ELF-1 (cell line): ENCODE measurements at places on chromosomes 16 and 17.
A peak's percentile ranks its signal among the peaks of the same experiment; 100 is the strongest.

- peak; percentile 55 for DNase-seq
Observed at GRCh38 chr17:44375196-44376017, 11.8 kb upstream of the FAM171A2 start.

DNA sequence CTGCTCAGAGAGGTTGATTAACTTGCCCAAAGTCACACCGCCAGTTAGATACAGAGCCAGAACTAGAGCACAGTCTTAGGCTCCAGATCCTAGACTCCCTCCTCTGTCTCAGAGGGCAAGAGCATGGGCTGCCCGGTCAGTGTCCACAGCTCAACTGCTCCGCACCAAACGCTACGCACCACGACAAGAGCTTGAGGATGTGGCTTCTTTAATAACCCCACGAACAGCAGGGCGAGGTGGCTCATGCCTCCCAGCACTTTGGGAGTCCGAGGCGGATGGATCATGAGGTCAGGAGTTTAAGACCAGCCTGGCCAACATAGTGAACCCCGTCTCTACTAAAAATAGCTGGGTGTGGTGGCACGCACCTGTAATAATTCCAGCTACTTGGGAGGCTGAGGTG is 21.4 kb downstream of the FA2H start:
- no peak for DNase-seq

- DNase-seq: no peak
Observed at GRCh38 chr16:70579248-70579647, 55.6 kb downstream of the SF3B3 start.

- DNase-seq: no peak
Observed at GRCh38 chr17:38815576-38816193, 9.4 kb downstream of the CWC25 start.

DNA sequence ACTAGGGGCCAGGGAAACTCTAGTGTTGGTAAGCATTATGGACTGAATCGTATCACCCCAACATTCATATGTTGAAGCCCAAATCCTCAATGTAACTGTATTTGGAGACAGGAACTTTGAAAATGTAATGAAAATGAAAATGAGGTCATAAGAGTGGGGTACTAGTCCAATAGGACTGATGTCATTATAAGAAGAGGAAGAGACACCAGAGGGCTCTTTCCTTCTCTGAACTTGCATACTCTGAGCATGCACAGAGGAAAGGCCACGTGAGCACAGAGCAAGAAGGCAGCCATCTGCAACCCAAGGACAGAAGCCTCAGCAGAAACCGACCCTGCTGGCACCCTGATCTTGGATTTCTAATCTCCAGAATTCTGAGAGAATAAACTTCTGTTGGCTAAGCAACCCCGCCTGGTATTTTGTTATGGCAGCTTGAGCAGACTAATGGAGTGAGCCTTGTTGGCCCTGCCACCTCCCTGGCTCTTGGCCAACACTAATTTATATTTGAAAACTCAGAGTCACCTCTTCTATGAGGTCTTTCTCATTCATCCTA is 273.4 kb downstream of the NTN1 start:
- no peak for DNase-seq

DNA sequence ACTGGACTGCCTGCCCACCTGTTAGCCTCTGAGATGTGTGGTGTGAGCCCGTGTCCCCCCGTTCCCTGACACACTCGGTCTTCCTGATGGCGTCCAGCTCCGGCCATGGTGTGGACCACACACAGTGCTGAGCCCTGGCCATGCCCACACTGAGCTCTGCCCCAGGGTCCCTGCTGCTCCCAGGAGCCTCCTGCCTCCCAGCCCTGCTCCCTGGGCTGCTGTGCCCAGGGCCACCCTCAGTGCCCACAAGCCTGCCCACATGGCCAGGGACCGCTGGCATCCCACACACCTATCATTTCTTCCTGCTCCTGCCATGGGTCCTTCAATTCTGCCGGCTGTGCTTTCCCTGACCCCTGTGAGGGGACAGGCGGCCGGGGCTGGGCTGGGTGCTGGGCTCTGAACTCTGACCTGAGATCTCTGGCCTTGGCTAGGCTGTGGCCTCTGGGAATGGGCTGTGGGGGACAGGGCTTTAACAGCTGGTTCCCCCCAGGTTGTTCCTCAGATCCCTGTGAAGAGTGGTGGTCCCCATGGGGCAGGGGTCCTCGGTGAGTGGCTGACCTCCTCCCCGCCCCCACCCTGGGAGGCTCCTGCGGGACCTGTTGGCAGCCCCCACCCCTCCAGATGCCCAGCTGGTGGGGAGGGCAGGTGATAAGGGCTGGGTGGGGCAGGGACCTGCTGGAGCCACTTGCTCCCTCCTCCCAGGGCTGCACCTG is 4.0 kb downstream of the CEMP1 start:
- DNase-seq: no peak

DNA sequence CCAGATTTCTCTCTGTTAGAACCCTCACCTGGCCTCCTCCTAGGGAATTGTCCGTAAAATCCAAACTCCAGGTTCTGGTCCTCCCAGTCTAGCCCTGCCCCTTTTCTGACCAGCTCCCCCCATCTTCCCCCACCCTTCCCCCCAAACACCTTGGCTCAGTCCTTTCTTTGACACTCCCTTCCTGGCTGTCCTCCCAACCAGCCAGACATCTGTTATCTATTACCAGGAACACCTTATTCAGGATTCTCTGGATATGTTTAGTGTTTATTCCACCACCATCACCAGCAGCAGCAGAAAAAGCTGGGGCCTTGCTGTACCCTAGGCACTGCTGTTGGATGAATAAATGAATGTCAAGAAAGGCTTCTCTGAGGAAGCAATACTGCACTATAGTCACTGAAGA is 4.0 kb upstream of the CMTM3 start:
- DNase-seq: no peak

- DNase-seq: no peak
Observed at GRCh38 chr16:57512296-57513001, 23.9 kb downstream of the CCDC102A start.

DNA sequence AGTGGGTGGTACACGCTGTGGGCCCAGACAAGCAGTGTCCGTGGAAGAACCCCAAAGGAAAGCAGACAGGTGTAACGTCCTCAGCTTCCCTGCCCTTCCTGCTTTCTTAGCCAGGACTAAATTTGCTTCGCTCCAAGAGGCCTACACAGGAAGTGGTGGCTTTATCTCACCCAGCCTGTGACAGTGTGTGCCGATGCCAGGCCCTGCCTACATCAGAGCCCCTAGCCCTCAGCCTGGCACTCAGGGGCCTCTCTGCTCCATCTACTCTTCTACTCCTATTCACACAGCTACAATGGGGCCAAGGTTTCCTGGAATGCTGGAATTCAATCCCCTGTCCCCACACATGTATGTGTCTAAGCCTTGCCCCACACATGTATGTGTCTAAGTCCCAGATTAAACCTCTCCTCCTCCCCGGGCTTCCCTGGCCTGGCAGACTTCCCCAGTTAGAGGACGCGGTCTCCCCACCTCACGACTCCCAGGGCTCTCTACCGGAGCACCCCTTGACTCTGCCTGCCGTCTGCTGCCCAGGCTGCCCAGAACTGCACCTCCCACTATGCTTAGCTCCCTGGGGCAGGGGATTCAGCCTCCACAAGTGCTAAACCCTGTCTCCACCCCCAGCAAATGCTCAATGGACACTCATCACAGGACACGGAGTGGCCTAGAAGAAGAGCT is 8.2 kb downstream of the PGAP3 start:
- no peak for DNase-seq

DNA sequence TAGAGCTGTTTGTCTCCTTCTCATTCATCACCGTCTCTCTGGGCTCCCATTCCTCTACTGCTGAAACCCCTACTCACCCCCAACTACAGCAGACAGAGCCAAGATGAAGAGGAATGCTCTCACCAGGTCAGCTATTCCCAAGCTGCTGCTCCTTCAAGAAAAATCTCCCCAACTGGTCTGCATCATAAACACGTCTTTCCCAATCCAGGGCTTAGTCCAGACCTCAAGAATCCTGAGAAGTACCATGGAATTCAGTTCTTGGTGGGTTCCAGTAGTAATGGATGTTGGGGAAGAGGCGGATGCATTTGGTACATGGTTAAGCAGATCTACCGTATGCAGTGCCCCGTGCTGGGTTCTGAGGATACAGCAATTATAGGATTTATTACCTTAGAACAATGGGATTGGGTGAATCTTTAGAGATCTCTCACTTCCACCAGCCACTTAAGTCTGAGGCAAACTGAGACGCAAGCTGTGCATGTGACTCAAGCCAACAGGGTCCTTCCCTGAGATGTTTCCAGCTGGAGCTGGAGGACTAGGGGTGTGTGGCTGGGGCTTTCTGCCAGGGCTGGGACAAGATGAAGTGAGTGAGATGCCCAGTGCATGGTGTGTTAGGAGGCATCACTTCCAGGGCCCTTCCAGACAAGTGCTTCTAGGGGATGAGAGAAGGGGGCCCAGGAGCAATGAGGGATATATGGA is 232.7 kb upstream of the CDH5 start:
- DNase-seq: no peak

- no peak for DNase-seq
Observed at GRCh38 chr17:79558091-79558900, 52.6 kb downstream of the RBFOX3 start.

DNA sequence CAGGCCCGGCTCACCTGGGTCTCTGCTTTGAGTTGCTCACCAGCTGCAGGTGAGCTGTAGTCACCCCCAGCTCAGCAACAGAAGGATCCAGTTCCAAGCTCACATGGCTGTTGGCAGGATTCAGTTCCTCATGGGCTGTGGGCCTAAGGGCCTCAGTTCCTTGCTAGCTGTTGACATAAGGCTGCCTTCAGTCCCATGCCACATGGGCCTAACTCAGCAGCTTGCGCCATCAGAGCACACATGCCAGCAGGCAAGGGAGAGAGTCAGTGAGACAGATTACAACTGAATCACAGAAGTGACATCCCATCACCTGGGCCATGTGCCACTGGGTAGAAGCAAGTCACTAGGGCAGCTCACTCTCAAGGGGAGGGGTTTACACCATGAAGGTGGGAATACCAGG is 24.7 kb downstream of the PSMD7 start:
- no peak for DNase-seq

GRCh38 chr16:50279504-50279865 is 13.1 kb downstream of the ADCY7 start:
- no peak for DNase-seq

GRCh38 chr17:44916781-44917241 is 1.5 kb upstream of the GFAP start:
- no peak for DNase-seq

GRCh38 chr17:60606036-60606435 is 6.0 kb downstream of the PPM1D start:
- no peak for DNase-seq

- DNase-seq: no peak
Observed at GRCh38 chr17:3968886-3969524, 4.8 kb upstream of the ATP2A3 start.

DNA sequence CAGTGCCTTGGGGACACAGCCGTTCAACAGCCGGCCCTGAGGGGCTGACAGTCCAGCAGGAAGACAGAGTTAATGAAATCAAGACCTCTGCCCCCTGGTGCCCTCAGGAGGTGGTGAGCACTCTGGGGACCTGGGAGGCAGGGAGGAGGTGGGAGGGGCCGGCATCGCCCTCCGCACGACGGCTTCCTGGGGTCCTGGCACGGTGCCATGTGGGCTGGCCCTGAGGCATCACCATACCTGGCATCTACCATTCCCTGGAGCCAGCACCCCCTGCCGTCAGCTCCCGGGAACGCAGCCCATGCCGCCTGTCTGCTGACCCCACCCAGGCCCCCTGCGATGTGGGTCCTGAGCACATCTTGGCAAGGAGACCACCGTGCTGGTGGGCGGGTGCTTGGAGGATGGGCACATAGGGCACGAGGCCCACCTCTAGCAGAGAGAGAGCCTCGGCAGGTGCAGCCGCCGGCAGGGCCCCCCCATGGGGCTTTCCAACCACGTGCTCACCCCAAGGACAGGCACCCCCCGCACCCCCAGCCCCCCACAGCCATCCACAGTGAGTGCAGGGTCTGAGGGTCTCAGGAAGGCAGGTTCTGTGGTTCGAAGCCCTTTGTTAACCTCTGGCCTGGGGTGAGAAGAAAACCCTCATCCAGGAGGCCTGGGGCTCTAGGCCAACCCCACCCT is 52.5 kb downstream of the ZFPM1 start:
- no peak for DNase-seq

DNA sequence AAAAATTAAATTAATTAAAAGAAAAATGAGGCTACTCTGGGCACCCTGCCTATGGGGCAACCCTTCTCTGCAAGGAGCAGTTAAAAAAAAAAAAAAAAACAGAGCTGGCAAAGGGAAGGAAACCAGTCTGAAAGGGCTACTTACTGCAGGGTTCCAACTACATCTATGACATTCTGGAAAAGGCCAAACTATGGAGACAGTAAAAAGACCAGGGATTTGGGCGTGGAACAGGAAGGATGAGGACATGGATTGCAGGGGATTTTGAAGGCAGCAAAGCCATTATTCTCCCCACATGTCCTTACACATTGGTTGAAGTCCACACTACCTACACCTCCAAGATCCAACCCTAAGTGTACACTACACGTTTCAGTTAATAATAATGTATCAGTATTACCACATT is 4.6 kb downstream of the RPH3AL start:
- DNase-seq: no peak

DNA sequence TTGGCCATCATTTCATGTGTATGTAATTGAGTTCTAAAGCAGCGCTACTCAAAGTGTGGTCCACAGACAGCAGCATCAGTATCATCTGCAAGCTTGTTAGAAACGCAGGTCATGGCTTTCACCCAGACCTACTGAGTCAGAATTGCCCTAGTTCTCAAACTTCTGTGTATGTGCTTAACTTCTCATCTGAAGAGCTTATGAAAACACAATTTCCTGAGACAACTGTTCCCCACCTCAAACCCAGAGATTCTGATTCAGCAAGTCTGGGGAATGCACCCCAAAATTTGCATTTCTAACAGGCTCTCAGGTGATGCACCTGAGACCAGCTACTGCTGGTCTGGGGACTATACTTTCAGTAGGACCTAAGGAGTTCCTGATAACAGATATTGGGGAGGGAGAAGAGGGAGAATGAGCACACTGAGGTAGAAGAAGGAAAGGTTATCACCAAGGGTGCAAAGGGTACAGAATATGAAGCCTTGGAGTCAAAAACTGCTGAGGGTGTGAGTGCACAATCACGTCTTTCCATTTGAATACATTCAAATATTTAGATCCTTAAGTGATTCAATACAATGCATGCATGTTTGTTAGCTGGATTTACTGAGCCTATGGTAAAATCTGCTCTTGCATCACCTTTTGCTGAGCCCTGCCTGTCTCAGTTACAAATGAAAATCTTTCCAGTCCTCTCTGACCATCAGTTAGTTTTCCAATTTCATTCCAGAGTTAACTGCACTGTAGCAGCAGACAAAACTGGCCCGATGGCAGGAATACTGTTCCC is 29.2 kb upstream of the SKAP1 start:
- DNase-seq: no peak
